ENCODE measurements at places on chromosomes 12 and 14.
A peak's percentile ranks its signal among the peaks of the same experiment; 100 is the strongest.

- H3K36me3 ChIP-seq, result no peaks in the 10 kb centered on the region
- no peak for DNase-seq
- no peak overlapping the region for H3K4me3 ChIP-seq
- H3K4me1 ChIP-seq, result no peaks in the 10 kb centered on the region
These were observed 290.2 kb downstream of the PRKD1 start for GRCh38 chr14:29637411-29637810.

- no peak overlapping the region for H3K4me3 ChIP-seq
- no peaks in the 10 kb centered on the region for H3K27me3 ChIP-seq
- no peaks in the 10 kb centered on the region for H3K36me3 ChIP-seq
- no peak overlapping the region for H3K27ac ChIP-seq
These were observed 98.6 kb downstream of the ARF6 start for GRCh38 chr14:49991491-49991890.

DNA sequence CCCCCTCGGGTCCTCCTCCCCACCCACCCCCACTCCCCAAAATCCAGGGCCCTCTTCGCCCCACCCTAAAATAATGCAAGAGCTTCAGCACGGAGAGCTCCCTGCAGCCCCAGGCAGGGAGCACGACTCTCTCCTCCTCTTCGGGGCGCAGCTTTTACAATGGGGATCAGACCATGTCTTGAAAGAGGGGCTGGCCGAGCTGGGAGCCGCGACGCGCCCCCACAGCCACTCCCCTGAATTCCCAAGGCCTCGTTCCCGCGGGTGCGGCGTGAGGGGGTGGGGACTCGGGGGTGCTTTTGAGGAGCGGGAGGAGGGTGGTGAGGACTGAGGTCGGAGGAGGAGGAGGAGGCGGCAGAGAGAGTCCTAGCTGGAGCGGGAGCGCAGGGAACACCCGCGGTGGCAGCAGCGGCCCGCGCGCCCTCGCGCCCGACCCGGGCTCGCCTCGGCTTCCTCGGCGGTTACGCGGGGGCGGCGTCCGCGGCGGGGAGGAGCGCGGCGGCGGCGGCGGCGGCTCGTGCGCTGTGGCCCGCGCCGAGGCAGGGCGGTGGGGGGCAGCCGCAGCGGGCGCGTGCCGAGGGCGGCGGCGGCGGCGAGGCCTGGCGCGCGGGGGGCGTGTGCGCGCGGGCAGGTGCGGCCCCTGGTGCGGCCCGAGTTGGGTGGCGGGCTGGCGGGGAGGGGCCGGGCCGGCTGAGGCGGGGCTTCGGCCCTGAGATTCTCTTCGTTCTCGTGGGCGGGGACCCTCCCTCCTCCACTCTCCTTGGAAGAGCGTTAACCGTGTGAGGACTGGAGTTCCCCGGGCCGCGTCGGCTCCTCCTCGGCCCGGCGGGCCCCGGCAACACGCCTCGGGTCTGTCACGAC, at the start of gene ANKS1B:
ANKS1B (minus strand) TSS at position 666 of the 858 bp plus-strand sequence. CDS start 699 bp downstream, outside the sequence.
- no peaks in the 10 kb centered on the region for H3K36me3 ChIP-seq
- no peak within 1 kb of the TSS for H3K4me3 ChIP-seq
- H3K27ac ChIP-seq, result no peak within 1 kb of the TSS
- no peaks in the 10 kb centered on the region for H3K4me1 ChIP-seq

DNA sequence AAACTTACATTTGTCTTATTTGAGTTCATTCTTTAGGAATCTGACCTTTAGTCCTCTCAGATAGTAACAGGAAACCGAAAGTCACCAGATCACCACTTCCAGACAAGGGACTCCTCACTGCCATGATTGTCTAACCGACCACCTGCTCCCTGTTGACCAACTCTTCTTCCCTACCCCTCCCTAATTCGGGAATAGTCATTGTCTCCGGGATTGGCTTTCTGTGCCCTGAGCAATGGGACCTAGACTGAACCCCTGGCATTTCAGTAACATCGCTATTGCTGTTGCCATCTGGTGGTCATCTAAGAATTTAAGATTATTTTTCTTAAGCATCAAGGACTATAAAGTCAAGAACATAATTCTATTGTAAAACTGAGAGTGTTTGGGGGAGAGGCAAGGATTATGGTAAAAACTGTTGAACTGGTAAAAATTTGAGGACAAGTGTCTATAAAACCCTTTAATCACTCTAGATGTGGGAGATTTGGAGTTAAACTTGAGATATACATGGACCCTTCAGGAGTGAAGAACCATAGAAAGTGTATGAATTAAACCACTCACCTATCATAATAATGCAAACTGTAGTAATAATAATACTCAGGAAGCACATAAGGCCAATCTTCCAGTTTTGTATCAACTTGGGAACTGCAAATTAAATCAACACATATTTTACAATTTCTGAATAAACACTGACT, 6.3 kb downstream of the CLEC2A start:
- DNase-seq, result no peak
- no peaks in the 10 kb centered on the region for H3K27me3 ChIP-seq
- no peak overlapping the region for H3K27ac ChIP-seq
- peak overlapping the region; percentile 21 for H3K4me3 ChIP-seq

GRCh38 chr12:76571256-76571655, 11.7 kb upstream of the OSBPL8 start:
- H3K27me3 ChIP-seq, result no peaks in the 10 kb centered on the region
- H3K4me3 ChIP-seq, result no peak overlapping the region
- H3K27ac ChIP-seq, result no peak overlapping the region
- H3K36me3 ChIP-seq, result no peaks in the 10 kb centered on the region
- H3K4me1 ChIP-seq, result peaks cover 7% of the 10 kb centered on the region
- DNase-seq, result no peak

DNA sequence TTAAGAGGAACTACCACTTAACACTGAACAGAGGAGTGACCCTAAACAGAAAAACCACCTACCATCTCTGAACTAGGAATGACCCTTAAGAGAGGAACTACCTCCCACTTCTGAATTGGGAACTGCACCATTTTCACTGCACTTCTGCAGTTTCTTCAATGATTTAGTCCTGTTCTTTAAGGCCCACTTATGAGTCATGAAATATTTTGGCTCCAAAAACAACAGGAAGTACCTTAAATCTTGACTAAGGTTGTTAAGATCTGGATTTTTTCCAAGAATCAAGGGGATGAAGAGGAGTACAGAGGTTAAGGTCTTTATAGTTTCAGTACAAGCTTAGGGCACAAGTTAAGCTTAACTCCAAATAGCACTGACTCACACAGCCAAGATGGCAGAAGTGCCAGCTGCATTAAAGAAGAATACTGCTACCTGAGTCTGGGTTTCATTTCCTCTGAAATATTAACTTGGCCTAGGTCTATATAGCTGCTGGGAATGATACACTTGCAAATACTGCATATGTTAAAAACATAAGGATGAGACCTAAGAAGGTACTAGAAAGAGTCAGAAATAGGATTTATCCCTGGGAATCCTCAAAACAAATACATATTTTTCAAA, 4.2 kb downstream of the NPC2 start:
- H3K4me1 ChIP-seq, result peaks cover 10% of the 10 kb centered on the region
- H3K36me3 ChIP-seq, result peaks cover 9% of the 10 kb centered on the region
- H3K27ac ChIP-seq, result no peak overlapping the region

DNA sequence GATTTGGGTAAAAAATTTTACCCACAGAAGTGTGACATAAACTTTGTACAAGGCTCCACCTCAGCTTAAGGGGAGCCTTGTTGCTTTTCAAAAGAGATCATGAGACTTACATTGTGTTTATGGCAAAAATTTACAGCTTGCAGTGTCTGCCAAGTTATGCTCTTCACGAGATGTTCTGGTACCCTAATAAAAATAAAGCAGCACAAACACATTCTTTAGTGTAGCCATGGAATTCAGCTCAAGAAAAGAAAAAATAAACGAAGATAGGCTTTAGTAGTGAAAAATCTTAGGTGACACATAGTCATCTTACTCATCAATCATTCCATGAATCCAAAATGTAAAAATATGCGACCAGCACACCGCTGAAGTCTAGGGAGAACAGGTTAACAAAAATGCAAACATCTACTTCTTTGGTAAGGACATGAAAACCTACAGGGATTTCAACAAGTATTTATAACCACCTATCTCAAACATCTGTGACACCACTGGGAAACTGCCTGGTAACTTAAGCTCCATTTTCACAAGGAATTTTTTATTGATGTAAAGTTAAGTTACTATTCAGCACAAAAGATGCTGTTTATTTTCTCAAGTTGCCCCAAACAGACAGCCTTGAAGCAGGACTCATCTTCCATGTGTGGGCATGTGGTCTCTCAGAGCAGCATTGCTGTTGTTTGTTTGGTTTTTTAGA, 32.9 kb downstream of the DMAC2L start:
- no peak overlapping the region for H3K27ac ChIP-seq
- no peak overlapping the region for H3K4me3 ChIP-seq
- H3K36me3 ChIP-seq, result peaks cover 6% of the 10 kb centered on the region
- no peaks in the 10 kb centered on the region for H3K27me3 ChIP-seq
- peaks cover 3% of the 10 kb centered on the region for H3K4me1 ChIP-seq

- H3K27ac ChIP-seq, result no peak overlapping the region
- H3K36me3 ChIP-seq, result no peaks in the 10 kb centered on the region
- no peak overlapping the region for H3K4me3 ChIP-seq
- no peak for DNase-seq
These were observed 64.1 kb downstream of the E2F7 start for GRCh38 chr12:77001276-77001675.

- no peak for DNase-seq
- H3K4me3 ChIP-seq, result no peak overlapping the region
- H3K36me3 ChIP-seq, result peaks cover 42% of the 10 kb centered on the region
- H3K4me1 ChIP-seq, result no peaks in the 10 kb centered on the region
- no peak overlapping the region for H3K27ac ChIP-seq
- no peaks in the 10 kb centered on the region for H3K27me3 ChIP-seq
These were observed 186.4 kb downstream of the ANO6 start for GRCh38 chr12:45402288-45402687.

DNA sequence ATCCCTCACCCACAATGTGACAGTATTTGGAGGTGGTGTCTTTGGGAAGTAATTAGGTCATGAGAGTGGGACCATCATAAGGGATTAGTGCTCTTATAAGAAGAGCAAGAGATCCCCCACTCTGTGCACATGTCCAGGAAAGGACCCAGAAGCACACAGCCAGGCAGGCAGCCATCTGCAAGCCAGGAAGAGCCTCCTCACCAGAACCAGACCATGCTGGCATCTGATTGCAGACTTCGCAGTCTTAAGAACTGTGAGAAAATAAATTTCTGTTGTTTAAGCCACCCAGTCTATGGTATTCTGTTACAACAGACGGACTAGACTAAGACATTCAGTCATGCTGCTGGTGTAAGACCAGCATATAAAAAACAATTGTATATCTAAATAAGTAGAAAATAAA, 69.8 kb downstream of the EFCAB11 start:
- no peaks in the 10 kb centered on the region for H3K4me1 ChIP-seq
- H3K27me3 ChIP-seq, result no peaks in the 10 kb centered on the region
- no peak overlapping the region for H3K4me3 ChIP-seq
- no peak overlapping the region for H3K27ac ChIP-seq

DNA sequence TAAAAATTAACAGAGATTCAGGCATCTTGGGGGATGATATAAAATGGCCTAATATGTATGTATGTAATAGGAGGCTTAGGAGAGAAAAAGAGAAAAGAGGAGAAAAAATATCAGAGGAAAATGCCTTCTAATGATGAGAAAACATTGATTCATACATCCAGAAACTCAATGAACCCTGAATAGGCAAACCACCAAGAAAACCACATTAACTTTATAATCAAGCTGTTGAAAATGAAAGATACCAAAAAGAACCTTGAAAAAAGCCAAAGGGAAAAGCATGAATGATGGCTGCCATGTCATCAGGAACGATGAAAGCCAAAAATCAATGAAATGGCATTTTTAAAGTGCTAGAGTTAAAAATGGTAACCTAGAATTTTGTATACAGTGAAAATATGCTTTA, 180.2 kb downstream of the EPS8 start:
- no peaks in the 10 kb centered on the region for H3K36me3 ChIP-seq
- H3K4me1 ChIP-seq, result no peaks in the 10 kb centered on the region
- no peaks in the 10 kb centered on the region for H3K27me3 ChIP-seq
- DNase-seq, result no peak
- H3K27ac ChIP-seq, result no peak overlapping the region

DNA sequence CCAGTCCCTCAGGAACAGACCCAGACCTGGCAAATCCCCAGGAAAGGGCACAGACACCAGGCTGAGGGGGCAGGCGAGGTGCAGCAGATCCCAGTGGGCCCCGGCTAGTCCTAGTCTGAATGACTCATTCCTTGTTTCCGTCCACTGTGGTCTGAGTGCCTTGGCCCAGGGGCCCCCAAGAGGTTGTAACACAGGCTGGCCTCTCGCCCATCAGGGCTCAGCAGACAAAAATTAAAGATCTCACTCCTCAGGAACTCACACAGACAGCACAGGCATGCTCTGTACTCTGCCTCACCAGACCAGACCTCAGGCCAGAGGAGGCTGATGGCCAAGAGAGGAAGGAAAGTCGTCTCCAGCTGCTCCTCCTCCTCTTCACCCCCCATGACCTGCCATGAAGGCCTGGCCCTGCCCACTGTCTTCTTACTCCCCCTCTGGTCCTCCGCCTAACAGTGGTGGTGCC, 7.7 kb upstream of the LTBP2 start:
- no peak for DNase-seq
- no peak overlapping the region for H3K27ac ChIP-seq
- H3K36me3 ChIP-seq, result no peaks in the 10 kb centered on the region
- peaks cover 55% of the 10 kb centered on the region for H3K4me1 ChIP-seq
- H3K4me3 ChIP-seq, result no peak overlapping the region

- DNase-seq, result peak; percentile 26
- H3K27ac ChIP-seq, result no peak overlapping the region
- H3K27me3 ChIP-seq, result no peaks in the 10 kb centered on the region
- H3K4me3 ChIP-seq, result no peak overlapping the region
- H3K4me1 ChIP-seq, result no peaks in the 10 kb centered on the region
- H3K36me3 ChIP-seq, result no peaks in the 10 kb centered on the region
These were observed 46.7 kb downstream of the TMCC3 start for GRCh38 chr12:94603434-94604365.

- no peaks in the 10 kb centered on the region for H3K27me3 ChIP-seq
- no peaks in the 10 kb centered on the region for H3K36me3 ChIP-seq
- no peak overlapping the region for H3K4me3 ChIP-seq
- DNase-seq, result no peak
These were observed 91.8 kb upstream of the RIN3 start for GRCh38 chr14:92421751-92422150.

- H3K27ac ChIP-seq, result no peak overlapping the region
- H3K36me3 ChIP-seq, result no peaks in the 10 kb centered on the region
These were observed 277.6 kb upstream of the PLEKHG7 start for GRCh38 chr12:92425165-92425564.

GRCh38 chr12:40137252-40137651, 31.4 kb upstream of the SLC2A13 start:
- H3K36me3 ChIP-seq, result no peaks in the 10 kb centered on the region
- no peak for DNase-seq
- no peak overlapping the region for H3K4me3 ChIP-seq
- no peaks in the 10 kb centered on the region for H3K27me3 ChIP-seq

GRCh38 chr12:128450810-128451209, 183.8 kb downstream of the TMEM132C start:
- no peaks in the 10 kb centered on the region for H3K4me1 ChIP-seq
- H3K4me3 ChIP-seq, result no peak overlapping the region
- H3K27me3 ChIP-seq, result no peaks in the 10 kb centered on the region
- no peak overlapping the region for H3K27ac ChIP-seq
- H3K36me3 ChIP-seq, result no peaks in the 10 kb centered on the region

- no peak for DNase-seq
- H3K36me3 ChIP-seq, result no peaks in the 10 kb centered on the region
- H3K4me3 ChIP-seq, result no peak overlapping the region
- H3K27ac ChIP-seq, result no peak overlapping the region
- H3K4me1 ChIP-seq, result no peaks in the 10 kb centered on the region
These were observed 224.8 kb downstream of the CACNA1C start for GRCh38 chr12:2277492-2278155.

- DNase-seq, result no peak
- no peaks in the 10 kb centered on the region for H3K4me1 ChIP-seq
- no peak overlapping the region for H3K4me3 ChIP-seq
- H3K36me3 ChIP-seq, result no peaks in the 10 kb centered on the region
- H3K27ac ChIP-seq, result no peak overlapping the region
- H3K27me3 ChIP-seq, result no peaks in the 10 kb centered on the region
These were observed 218.0 kb downstream of the PPM1H start for GRCh38 chr12:62716866-62717525.
